ENCODE measurements at places on chromosomes 4 and X.

DNA sequence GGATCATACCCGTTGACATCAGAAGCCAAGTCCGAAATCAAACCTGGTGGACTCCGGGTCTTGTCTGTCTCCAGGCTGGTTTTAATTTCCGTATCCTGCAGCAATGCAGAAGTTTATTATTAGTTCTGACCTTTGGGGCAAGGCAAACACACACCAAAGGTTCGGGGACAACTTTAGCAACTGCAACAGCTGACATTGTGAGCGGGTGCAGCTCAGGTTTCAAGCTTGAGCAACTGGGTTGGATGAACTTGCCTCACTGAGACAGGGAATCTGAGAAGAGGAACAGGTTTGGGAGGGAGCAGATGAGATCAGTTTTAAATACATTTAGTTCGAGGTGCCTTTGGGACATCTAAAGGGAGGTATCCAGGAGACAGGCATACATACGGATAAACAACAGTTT, 110.7 kb downstream of the GNL3L start:
- no peak for DNase-seq

GRCh38 chrX:134453631-134454030, 6.3 kb upstream of the HPRT1 start:
- no peak for DNase-seq

- no peak for DNase-seq
Measured at GRCh38 chr4:122992057-122992456, 69.7 kb upstream of the NUDT6 start.

GRCh38 chr4:27176400-27176799, 315.8 kb downstream of the STIM2 start:
- no peak for DNase-seq

- no peak for DNase-seq
Measured at GRCh38 chr4:189117426-189117825, 823.2 kb upstream of the FRG1 start.

DNA sequence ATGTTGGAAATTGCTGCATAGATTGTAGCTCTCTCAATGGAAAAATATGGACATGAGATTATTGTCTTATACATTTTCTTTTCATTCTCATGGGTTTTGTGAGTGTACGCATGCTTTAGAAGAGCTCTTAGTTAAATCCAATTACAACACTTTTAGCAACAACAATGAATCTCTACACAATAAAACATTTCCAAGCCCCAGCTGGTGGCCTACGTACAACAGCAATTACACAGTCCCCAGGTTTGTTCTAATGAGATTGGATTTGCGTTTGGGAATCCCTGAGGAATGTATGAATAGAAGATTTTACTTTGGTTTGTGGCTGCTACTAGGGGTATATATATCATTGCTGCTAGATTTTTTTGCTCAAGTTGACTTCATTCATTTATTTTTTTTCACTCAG, 98.6 kb downstream of the FHDC1 start:
- no peak for DNase-seq

DNA sequence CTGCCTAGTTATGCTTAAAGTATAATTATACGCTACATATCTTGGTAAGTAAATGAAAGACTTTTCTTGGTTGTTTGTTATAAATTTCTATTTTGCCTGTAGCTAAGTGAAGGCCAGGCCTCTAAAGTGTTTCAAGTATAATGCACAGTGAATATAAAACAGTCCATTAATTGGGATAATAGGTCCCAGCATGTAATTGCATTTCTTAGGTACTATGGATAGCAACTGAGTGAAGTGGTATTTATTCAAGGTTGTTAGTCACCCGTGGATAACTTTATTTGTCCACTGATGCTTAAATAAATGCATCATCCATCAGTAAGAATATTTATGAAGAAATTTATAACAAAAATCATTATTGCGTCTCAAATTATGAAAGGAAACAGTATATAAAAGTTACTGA, 59.1 kb downstream of the TEX13C start:
- DNase-seq = no peak

- no peak for DNase-seq
Measured at GRCh38 chrX:24113181-24113580, 36.3 kb upstream of the ZFX start.

GRCh38 chrX:103393487-103393886, 17.1 kb downstream of the BEX3 start:
- DNase-seq = no peak

Data from activated naive CD4-positive, alpha-beta T cell treated with Interleukin-2 at 50 U/mL for 16 hours (primary cell).